ENCODE measurements at places on chromosomes 12 and 14.
A peak's percentile ranks its signal among the peaks of the same experiment; 100 is the strongest.

DNA sequence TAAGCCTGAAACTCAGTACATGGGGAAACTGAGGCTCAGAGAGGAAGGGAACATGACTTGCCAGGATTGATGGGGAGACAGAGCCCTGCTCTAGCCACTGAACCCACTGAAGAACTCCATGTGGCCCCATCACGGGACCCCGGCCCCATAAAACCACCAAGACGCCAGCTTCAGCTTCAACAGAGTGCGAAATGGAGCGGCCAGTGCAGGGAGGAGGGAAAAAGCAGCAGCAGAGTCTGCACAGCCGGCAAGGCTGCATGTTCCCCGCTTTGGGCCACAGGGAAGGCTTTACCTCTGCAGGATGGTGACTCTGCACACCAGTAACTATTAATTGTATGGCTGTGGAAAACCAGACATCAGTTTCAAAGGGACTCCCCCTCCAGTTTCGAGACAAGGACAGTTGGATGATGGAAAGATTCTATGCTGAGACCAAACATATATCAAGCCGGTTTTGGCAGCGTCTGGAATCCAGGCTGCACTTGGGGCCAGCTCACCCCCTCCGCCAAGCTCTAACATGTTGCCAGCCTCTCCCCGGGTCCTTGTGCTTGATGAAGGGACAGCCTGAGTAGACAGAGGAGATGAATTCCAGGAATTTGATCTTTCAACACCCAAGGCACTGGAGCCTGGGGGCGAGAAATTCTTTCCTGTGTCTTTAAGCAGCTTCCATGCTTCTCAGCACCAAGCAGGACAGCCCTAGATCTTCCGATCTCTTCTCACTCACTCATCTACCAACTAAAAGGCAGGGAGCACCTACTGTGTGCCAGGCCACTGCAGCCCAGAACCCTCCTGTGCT lies 55.7 kb upstream of the BCL11B start:
- DNase-seq: no peak

DNA sequence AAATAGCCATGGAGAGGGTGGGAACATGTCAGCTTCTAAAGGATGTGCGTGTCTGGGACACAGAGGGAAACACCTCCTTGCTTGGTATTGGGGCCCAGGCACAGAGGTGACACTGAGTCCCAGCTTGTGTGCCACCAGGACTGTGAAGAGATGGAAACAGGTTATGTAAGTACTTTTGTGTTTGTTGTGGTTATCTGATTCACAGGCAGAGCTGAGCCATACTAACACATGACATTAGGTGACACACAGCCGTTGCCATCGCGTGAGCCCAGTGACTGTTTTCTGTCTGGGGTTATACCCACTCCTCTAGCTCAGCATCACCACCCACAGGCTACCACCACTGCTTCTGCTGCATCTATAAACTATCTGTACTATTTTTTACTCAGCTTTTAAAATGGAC lies 12.1 kb upstream of the FLVCR2 start:
- peak; percentile 59 for DNase-seq

- DNase-seq: no peak
Measured at GRCh38 chr12:116813271-116814041, 67.8 kb downstream of the HRK start.

GRCh38 chr12:69309461-69309860 lies 38.7 kb upstream of the LYZ start:
- no peak for DNase-seq

DNA sequence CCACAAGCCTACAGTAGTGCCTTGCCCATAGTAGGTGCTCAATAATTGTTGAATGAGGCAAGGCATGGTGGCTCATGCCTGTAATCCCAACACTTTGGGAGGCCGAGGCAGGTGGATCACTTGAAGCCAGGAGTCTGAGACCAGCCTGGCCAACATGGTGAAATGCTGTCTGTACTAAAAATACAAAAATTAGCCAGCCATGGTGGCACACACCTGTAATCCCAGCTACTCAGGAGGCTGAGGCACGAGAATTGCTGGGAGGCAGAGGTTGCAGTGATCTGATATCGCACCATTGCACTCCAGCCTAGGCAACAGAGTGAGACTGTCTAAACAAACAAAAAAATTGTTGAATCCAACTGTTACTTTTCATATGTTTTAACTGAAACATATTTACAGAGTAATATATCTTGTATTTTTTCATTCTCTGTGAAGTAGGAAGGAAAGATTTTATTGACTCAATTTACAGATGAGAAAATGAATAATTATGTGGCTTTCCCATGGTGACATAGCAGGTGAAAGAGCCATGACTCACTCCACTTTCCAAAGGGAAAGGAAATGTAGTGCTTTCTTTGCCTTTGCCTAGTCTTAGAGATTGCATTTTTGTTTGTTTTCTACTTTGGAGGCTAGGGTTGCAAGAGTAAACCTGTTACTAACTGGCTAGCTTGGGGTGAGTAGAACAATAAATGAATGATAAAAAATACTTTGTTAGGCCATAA lies 95.4 kb upstream of the SLC38A4 start:
- DNase-seq: no peak

DNA sequence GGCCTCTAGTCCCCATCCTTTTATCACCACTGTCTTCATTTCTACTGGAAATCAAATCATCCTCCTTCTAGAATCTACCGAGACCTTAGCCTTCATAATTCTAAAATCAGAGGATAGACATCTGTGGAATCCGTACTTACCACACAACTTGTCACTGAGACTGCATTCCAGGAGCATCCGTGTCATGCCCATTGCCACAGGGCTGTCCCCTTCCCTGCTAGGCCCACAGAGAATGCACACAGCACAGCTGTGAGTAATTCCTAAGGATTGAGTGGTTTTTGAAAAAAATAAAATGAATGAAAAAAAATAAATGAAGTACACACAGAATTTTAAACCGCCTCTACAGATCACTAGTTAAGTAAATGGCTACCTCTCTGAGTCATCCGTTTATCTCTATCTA lies 21.0 kb upstream of the MAGOHB start:
- DNase-seq: no peak

- no peak for DNase-seq
Measured at GRCh38 chr12:55727643-55728185, 1.1 kb downstream of the CD63 start.

- DNase-seq: no peak
Measured at GRCh38 chr12:120230974-120231315, 30.0 kb upstream of the RPLP0 start.

GRCh38 chr12:94571556-94571955 lies 78.8 kb downstream of the TMCC3 start:
- no peak for DNase-seq

- DNase-seq: no peak
Measured at GRCh38 chr14:65946494-65946893, 534.0 kb downstream of the FUT8 start.

- no peak for DNase-seq
Measured at GRCh38 chr12:94698578-94698977, 48.2 kb upstream of the TMCC3 start.

DNA sequence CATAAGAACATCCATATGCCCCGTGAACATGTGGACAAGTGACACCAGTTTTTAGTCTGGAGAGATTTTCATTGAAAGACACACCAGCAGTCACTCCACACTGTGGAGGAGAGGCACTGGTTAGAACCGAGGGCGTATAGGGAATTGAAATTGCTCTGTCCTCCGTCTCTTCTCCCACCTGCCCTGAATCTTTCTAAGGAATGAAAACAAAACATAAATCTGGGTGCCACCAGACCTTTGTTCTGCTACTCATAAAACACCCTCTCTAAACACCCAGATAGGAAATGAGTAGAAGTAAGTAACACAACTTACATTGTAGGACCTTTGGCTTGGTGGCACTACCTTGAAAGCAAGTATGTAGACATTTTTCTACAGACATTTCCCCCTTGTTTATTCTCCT lies 37.1 kb upstream of the STON2 start:
- DNase-seq: no peak

- no peak for DNase-seq
Measured at GRCh38 chr12:6268484-6269157, 41.9 kb upstream of the PLEKHG6 start.

All from stimulated activated CD4-positive, alpha-beta T cell treated with anti-CD3 and anti-CD28 coated beads, Interleukin-1b, Interleukin-23, amount 100 ng/mL, for 1 hour (primary cell).